Urothelium cell line (cell line): ENCODE measurements at places on chromosomes 16 and 17.

DNA sequence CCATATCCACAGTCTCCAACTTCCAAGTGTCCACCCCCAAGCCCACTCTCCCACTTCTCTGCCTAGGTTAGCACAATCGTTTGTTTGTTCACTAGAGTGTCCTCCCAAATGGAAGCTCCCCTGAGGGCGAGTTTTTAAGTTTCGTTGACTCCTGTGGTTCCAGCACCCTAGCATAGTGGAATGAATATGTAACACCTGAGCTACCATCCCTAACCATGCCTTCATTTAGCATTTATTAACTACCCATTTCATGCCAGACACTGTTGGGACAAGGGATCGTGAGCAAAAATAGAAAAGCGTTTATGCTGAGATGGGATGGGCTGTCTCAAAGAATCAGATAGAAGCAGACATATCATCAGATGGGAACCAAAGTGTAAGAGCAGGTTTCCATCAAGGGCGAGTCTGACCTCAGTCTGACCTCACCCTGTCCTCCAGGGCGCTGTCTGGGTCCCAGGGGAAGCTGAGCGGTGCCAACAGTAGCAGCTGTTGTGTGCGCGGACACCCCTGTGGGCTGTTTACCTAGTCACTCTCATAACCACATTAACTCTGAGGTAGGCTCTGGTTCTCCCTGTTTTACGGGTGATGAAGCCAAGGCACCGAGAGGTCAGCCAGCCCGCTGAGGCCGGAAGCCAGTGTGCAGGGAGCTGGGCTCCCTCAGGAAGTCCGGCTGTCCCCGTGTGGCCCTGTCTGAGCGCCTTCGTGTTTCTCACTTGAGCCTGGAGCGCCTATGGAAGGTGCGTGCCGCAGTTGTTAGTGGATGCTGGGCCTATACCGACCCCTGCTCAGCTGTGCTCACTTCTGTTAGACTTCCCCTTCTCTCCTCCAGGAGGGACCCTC is 6.2 kb downstream of the CNP start:
- DNase-seq: no peak

DNA sequence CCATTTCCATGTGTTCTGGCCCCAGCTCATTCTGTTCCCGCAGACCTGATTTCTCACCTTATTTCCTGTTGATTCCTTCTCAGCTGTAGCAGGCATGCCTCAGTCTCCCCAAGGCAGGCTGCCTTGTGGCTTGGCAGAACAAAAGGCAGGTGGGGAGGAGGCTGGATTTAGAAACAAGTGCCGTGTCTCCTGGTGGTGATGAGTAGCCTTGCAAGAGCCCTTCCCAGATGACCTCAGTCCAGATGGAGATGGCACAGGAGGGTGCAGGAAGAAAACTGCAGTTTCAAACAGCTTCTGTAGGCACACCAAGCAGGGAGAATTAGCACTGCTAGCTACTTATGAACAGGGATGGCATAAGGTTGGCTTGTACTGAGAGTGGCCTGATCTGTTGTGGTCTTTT is 64.6 kb downstream of the ARHGAP44 start:
- DNase-seq: no peak

DNA sequence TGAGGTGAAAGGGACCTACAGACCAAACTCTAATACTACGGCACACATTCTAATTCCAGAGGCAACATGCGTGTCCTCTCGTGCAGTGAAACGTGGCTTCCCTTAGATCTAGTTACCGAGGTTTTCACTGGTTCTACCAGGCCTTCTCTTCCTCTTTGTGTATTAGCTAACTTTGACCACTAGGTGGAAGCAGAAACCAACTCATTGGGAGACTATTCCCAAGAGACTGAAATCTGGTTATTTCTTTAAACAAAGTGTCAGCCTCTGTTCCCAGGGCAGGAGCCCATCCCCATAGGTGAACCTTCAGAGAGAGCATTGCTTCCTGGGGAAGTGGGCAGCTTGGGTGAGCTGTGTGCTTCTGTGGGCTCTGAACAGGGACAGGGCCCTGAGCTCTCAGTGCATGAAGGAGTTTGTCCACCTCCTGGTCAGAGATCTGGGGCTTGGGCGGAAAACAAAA is 19.7 kb upstream of the RCVRN start:
- peak; percentile 54 for DNase-seq

- no peak for DNase-seq
These were observed 6.6 kb downstream of the CAPN15 start for GRCh38 chr16:534135-534534.

- no peak for DNase-seq
These were observed 206.9 kb upstream of the C17orf78 start for GRCh38 chr17:37168731-37169353.

DNA sequence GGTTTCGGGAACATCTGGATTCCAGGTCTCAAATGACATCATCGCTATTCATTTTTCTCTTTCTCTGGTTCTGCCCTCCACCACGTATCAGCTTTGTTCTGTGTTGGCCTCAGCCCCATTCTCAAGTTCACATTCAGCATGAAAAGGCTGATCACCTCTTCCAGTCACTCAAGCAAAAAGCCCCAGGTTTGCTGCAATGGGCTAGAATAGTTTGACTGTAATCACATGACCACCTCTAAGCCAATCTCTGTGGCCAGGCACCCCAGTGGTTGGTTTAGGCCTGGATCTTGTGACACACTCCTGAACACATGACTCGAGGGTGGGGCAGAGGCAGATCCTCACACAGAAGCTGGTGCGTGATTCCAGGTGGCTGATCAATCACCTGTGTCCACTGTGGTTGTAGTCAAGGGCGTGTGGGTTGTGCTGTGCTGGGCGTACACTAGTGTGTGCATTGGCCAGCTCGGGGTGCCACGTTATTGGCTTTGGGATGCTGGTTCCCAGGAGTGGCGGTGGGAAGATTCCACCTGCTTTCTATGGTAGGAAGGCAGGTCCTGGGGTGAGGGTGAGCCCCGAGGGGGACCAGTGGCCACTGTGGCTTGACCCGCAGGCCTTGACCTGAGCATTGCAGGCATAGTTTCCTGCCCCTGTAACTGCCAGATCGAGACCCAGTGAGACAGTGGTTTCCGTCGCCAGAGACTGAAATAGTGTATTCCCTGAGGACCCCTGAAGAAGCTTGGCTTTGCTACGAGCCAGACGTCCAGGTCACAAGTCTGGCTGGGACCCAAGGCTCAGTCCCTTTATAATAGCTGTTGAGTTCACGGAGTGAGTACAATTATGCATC is 12.0 kb downstream of the EEF2K start:
- DNase-seq: no peak

DNA sequence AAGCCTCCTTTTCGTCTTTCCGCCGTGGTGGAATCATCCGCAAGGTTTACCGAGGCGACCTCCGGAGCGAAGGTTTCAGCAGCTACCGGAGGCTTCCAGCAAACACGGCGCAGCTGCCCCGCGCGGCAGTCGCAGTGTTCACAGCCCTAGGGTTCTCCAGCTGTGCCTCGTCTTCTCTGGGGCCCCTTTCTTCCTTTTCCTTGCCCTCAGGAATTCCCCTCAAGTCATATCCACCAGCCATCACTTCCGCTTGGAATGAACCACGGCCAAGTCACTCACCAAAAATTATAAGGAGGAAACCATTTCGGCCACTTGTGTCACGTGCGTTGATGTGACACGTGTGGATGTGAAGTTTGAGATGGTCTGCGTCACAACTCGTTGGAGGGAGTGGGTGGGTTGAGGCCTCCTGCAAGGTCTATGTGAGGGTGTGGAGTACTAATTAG is 636 bp upstream of the ERN1 start:
- DNase-seq: no peak

DNA sequence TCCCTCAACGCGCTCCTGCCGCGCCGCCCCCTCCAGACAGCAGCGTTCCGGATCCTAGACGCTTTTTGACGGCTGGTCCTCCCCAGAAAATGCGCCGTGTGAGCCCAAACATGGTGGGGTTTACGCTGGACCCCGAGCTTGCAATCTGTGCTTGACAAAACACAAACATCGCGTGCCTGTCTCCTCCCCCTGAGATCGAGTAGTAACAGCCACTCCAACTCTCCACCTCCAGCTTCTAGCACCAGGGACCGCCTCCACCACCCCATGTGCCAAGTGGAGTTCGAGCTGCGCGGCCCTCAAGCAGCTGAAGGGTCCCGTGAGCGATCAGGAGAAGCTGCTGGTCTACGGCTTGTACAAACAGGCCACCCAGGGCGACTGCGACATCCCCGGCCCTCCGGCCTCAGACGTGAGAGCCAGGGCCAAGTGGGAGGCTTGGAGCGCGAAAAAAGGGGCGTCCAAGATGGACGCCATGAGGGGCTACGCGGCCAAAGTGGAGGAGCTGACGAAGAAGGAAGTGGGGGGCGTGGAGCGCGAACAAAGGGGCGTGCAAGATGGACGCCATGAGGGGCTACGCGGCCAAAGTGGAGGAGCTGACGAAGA is 656 bp upstream of the GEMIN4 start:
- no peak for DNase-seq

DNA sequence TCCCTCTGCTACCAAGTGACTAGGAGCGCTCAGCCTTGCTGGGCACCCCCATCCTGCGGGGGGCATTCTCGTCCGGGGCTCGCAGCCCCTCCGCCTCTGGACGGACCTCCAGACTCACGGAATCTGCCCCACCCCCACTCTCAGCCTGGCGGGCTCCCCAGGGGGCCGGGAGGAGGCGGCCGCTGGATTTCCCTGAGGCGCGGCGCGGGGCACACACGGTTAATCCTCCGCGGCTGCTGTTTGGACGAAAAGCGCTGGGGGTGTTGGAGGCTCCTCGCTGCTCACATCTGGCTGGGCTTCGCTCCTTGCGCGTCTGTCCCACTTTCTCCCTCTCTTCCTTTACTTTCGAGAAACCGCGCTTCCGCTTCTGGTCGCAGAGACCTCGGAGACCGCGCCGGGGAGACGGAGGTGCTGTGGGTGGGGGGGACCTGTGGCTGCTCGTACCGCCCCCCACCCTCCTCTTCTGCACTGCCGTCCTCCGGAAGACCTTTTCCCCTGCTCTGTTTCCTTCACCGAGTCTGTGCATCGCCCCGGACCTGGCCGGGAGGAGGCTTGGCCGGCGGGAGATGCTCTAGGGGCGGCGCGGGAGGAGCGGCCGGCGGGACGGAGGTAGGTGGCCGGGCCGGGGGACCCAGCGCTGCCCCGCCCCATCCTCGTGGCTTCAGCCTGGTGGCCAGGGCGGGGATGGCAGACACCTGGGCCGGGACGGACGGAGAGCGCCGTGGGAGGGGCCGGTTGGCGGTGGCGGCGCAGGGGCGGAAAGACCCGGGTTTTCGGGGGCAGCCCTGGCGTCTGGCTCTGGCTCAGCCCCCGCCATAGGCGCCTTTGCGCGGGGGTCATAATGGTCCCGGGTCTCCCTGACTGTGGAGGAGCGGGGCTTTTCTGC is at the start of gene C1QTNF1:
C1QTNF1 (plus strand) TSS at position 284 of the 886 bp plus-strand sequence. CDS start 19,800 bp downstream, outside the sequence.
- DNase-seq: no peak

- DNase-seq: no peak
These were observed 832 bp upstream of the ADAP2 start for GRCh38 chr17:30920683-30921543.

DNA sequence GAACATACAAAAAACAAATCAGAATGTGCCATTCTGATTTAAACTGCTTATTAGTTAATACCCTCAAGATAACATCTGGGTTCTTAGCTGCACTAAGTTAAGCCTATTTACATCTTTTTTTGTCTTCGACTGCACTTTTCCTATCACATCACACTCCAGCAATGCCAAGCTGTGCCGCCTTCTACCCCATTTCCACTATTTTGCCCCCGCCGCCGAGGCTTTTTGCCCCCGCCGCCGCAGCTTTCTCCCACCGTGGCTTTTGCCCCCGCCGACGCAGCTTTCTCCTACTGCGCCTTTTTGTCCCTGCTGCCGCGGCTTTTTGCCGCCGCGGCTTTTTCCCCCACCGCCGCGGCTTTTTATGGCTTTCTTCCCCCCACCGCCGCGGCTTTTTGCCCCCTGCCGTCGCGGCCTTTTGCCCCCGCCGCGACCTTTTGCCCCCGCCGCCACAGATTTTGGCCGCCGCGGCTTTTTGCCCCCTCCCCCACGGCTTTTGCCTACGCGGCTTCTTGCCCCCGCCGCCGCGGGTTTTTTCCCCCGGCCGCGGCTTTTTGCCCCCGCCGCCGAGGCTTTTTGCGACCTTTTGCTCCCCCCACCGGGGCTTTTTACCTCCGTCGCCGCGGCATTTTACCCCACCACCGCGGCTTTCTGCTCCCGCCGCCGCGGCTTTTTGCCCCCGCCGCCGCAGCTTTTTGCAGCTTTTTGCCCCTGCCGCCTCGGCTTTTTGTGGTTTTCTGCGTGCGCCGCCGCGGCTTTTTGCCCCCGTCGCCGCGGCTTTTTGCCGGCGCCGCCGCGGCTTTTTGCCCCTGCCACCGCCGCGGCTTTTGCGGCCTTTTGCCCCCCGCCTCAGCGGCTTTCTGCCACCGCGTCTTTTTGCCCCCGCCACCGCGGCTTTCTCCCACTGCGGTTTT is 331.4 kb upstream of the WSB1 start:
- no peak for DNase-seq

DNA sequence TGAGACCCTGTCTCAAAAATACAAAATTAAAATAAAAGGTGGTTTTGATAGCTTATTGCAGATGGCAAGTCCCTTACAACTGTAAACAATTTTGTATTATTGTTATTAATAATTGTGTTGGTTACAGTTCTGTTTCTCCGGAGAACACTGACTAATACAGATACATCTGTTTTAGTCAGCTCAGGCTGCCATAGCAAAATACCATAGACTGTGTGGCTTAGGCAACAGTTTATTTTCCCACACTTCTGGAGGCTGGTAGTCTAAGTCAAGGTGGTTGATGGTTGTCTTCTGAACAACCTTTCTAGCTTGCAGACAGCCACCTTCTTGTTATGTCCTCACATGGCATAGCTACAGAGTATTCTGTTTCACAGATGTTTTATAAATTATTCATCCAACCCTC is 14.2 kb upstream of the IL21R start:
- no peak for DNase-seq

DNA sequence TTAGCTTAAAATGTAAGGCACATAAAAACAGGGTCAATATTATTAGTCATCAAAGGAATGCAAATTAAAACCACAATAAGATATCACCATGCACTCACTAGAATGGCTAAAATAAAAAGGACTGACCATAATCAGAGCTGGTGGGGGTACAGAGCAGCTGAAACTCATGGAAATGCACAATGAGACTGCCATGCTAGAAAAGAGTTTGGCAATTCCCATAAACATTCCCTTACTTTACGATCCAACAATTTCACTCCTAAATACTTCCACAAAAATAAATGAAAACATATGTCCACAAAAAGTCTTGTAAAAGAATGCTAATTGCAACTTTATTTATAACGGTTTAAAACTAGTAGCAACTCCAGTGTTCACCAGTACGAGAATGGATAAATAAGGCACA is 36.1 kb upstream of the ERCC4 start:
- DNase-seq: no peak

DNA sequence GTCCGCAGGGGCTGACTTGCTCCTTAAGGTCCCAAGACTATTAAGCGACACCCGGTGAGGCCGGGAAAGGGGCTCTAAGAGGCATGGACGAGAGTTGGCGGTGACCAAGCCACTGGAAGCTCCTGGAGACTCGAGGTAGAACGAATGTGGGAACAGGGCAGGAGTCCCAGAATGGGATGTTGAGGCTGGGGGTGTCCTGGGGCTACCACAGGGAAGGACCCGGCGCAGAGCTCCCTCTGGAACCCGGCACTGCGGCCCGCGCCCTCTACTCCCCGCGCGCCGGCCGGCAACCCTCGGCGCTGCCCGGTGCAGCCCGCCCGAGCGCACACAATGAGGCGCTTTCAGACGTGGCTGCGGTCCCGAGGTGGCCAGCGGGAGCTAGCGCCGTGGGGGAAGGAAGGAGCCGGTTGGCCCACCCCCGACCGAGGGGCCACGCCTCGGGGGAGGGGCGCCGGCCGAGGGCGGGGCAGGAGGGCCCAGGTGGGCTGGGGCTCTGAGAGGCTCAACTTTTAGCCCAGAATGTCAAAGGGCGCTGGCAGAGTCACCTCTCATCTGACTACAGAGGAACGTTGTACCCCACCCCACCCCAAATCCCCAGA is at the start of gene CHST6:
CHST6 (minus strand) TSS at position 366 of the 599 bp plus-strand sequence. CDS start 15,613 bp downstream, outside the sequence.
- DNase-seq: peak; percentile 90
